ENCODE measurements at places on chromosomes 6 and 20. TPM values are rescaled to one million over a fixed set of nuclear protein-coding genes. Genes with fewer than 3 reads are reported as not detected.

The TPMT gene
- 22.6 TPM for total RNA-seq

The IPCEF1 gene
- not detected for total RNA-seq

The MYMX gene
- total RNA-seq: not detected

The PKIB gene
- total RNA-seq: 1.2 TPM

The HEY2 gene
- 0.28 TPM for total RNA-seq

The OOEP gene
- total RNA-seq: not detected

The KCNK5 gene
- not detected for total RNA-seq
